ENCODE measurements at places on chromosomes 6 and 20.

GRCh38 chr6:162651505-162651904 lies 76.1 kb downstream of the PRKN start:
- no peaks in the 10 kb centered on the region for H3K27me3 ChIP-seq
- H3K36me3 ChIP-seq: no peaks in the 10 kb centered on the region
- no peak for DNase-seq
- no peak overlapping the region for H3K4me3 ChIP-seq

GRCh38 chr6:150915880-150916265 lies 50.4 kb downstream of the MTHFD1L start:
- no peaks in the 10 kb centered on the region for H3K4me1 ChIP-seq
- no peak overlapping the region for H3K4me3 ChIP-seq
- no peaks in the 10 kb centered on the region for H3K36me3 ChIP-seq
- DNase-seq: no peak
- H3K27me3 ChIP-seq: no peaks in the 10 kb centered on the region
- no peak overlapping the region for H3K27ac ChIP-seq

DNA sequence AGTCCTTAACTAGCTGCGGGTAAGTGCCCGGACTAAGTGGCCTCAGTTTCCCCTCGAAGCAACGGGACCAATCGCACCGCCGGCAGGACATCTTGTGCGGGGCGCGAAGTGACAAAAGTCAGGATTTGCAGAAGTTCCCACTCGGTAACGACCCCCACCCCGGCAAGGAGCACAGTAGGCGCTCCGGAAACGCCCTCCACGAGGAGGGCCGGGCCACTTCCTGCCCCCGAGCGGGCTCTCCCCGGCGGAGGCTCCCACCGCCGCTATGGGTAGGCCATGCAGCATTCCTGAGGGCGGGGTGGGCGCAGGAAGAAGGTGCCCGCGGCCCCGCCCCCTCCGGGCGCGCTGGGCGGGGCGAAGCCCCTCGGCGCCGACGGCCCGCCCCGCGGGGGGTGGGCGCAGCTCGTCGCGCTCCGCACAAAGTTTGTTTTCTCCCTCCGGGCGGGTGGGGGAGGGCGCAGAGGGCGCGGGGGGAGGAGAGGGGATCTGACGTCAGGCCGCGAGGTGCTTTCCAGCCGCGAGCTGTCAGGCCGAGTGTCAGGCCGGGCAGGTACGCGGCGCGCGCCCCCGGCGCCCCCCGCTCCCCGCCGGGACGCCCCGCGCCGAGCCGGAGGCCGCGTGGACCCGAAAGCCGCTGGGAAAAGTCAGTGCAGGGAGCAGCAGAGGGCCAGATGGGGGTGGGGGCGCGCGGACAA lies at the start of gene TGIF2:
TSS of gene TGIF2 (plus strand) at position 495 of the 695 bp plus-strand sequence. CDS start 5,178 bp downstream, outside the sequence.
- peak; percentile 81 for DNase-seq
- no peaks in the 10 kb centered on the region for H3K36me3 ChIP-seq
- no peaks in the 10 kb centered on the region for H3K27me3 ChIP-seq
- peaks cover 2% of the 10 kb centered on the region for H3K4me1 ChIP-seq
- H3K27ac ChIP-seq: peak within 1 kb of the TSS; percentile 92

GRCh38 chr20:37417617-37418467 lies 71.9 kb downstream of the SRC start:
- no peak for DNase-seq
- H3K4me1 ChIP-seq: no peaks in the 10 kb centered on the region
- H3K27me3 ChIP-seq: no peaks in the 10 kb centered on the region
- H3K4me3 ChIP-seq: no peak overlapping the region

- H3K4me3 ChIP-seq: no peak overlapping the region
- H3K27me3 ChIP-seq: no peaks in the 10 kb centered on the region
- no peak for DNase-seq
Measured at GRCh38 chr6:141526985-141527384, 605.7 kb upstream of the GJE1 start.

- no peaks in the 10 kb centered on the region for H3K4me1 ChIP-seq
- no peak for DNase-seq
- H3K27ac ChIP-seq: peak overlapping the region; percentile 41
- peak overlapping the region; percentile 35 for H3K4me3 ChIP-seq
- H3K36me3 ChIP-seq: no peaks in the 10 kb centered on the region
Measured at GRCh38 chr6:130366107-130367005, 539 bp downstream of the TMEM200A start.

- H3K4me3 ChIP-seq: no peak overlapping the region
- H3K27me3 ChIP-seq: no peaks in the 10 kb centered on the region
- peaks cover 5% of the 10 kb centered on the region for H3K4me1 ChIP-seq
- no peaks in the 10 kb centered on the region for H3K36me3 ChIP-seq
Measured at GRCh38 chr20:59010321-59010994, 3.4 kb upstream of the CTSZ start.

DNA sequence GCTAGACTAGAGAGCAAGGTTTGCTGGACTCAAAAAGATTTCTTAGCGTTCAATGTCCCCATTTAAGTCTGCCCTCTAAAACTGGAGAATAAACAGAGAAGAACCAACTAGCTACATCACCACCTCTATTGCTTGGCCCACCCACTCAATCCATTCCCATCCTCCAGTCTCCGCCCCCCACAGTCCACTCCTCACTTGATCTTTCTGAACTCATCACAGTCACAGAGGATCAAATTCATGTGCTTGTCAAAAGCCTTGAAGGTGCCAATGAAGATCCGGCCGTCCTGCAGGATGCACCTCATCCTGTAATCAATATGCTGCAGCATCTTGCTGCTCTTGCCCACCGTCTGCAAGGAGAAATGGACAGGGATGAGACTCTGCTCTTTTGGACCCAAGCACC lies 3.2 kb downstream of the SNRPB start:
- no peak overlapping the region for H3K4me3 ChIP-seq
- H3K27ac ChIP-seq: no peak overlapping the region
- peaks cover 15% of the 10 kb centered on the region for H3K36me3 ChIP-seq
- H3K27me3 ChIP-seq: no peaks in the 10 kb centered on the region
- peaks cover 9% of the 10 kb centered on the region for H3K4me1 ChIP-seq

- no peaks in the 10 kb centered on the region for H3K27me3 ChIP-seq
- DNase-seq: peak; percentile 19
- H3K4me1 ChIP-seq: no peaks in the 10 kb centered on the region
Measured at GRCh38 chr6:47098570-47098993, 56.5 kb upstream of the ADGRF1 start.

GRCh38 chr6:30776390-30777154 lies 32.2 kb upstream of the IER3 start:
- no peak overlapping the region for H3K4me3 ChIP-seq
- no peak overlapping the region for H3K27ac ChIP-seq
- peaks cover 8% of the 10 kb centered on the region for H3K4me1 ChIP-seq
- H3K36me3 ChIP-seq: no peaks in the 10 kb centered on the region
- H3K27me3 ChIP-seq: no peaks in the 10 kb centered on the region

DNA sequence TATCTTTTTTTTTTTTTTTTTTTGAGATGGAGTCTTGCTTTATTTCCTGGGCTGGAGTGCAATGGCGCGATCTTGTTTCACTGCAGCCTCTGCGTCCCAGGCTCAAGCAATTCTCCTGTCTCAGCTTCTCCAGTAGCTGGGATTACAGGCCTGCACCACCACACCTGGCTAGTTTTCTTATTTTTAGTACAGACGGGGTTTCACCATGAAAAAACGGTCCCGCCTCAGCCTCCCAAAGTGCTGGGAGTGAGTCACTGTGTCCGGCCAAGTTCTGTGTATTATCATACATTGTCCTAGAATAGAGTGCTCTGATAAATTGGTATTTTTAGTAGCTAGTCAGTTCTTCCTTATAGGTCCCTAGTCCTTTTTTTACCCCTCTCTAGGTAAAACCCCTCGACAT lies 2.8 kb downstream of the SNRPC start:
- no peaks in the 10 kb centered on the region for H3K4me1 ChIP-seq
- no peak overlapping the region for H3K4me3 ChIP-seq
- H3K27me3 ChIP-seq: no peaks in the 10 kb centered on the region
- no peak for DNase-seq
- H3K36me3 ChIP-seq: no peaks in the 10 kb centered on the region
- H3K27ac ChIP-seq: no peak overlapping the region

DNA sequence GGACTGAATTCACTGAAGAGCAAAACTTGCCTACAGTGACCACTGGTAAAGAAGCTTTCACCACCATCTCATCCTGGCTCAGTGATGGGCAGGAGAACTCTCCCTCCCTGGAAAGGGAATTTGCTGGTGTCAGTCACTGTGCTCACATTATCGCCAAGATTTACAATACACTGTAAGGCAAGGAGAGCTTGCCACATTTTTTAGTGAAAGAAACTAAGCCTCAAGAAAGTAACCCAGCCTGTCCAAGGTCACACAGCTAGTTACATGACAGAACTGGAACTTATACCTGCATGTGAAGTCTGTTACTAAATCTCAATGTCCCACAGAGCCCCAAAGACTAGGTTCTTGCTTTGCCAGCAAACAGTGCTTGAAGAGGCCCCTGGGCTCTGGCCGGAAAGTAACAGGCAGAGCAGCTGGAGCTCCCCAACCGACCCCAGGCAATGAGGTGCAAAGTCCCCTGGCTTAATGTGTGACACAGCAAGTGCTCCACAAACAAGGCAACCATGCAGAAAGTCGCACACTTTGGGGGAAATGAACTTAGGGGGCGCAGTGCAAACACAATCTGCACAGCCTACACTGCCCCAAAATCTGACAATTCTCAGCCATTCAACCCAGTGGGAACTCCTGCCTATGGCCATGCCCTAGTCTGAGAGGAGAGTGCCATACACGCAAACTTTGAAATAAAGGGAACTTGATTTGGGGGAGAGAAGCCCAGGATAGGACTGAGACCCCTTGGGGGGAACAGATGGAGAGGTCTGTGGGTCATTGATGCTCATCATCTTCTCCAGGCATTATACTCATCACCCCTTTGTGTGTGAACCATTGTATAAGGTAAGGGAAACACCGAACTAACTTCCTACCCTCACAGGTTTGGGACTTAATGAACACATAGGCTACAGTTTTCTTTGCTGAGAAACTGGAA lies 1.9 kb downstream of the BCL2L1 start:
- peak overlapping the region; percentile 91 for H3K4me3 ChIP-seq
- no peak for DNase-seq
- H3K27ac ChIP-seq: peak overlapping the region; percentile 96
- H3K4me1 ChIP-seq: peaks cover 7% of the 10 kb centered on the region

DNA sequence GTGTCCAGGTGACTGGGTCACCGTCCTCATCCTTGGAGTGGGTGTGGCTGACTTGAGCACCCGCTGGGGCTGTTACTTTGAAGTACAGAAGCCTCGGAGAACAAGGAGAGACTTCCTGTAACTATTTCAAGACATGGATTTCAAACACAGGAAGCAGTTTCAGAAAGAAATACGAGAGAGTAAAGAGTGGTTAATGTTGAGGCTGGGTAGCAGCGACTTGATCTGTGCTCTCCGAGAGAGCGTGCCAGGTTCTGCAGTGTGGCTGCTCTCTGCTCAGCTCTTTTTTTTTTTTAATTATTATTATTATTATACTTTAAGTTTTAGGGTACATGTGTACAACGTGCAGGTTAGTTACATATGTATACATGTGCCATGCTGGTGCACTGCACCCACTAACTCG lies 17.5 kb upstream of the EFCAB8 start:
- H3K27me3 ChIP-seq: no peaks in the 10 kb centered on the region
- H3K27ac ChIP-seq: no peak overlapping the region
- no peak for DNase-seq
- no peak overlapping the region for H3K4me3 ChIP-seq
